ENCODE measurements at places on chromosomes 5 and 9. TPM values are rescaled to one million over a fixed set of nuclear protein-coding genes. Genes with fewer than 3 reads are reported as not detected.

Gene SAXO1
- not detected for total RNA-seq

Gene MYORG
- total RNA-seq = 0.13 TPM

Gene NR4A3
- total RNA-seq = 1.4 TPM

Gene ACSL6
- total RNA-seq = 0.11 TPM

Gene POU5F2
- total RNA-seq = 0.76 TPM

Gene FOXD4L5
- total RNA-seq = not detected

Gene TRIP13
- 19.5 TPM for total RNA-seq

Gene PCSK1
- 0.86 TPM for total RNA-seq

Gene MAP3K1
- 4.3 TPM for total RNA-seq

Gene CEL
- total RNA-seq = 0.22 TPM

Gene GKAP1
- not detected for total RNA-seq

Gene STKLD1
- 3.4 TPM for total RNA-seq

Gene PARP8
- 1.9 TPM for total RNA-seq

Gene ADAMTSL2
- total RNA-seq = 0.11 TPM

Gene TRAF1
- 0.38 TPM for total RNA-seq

Gene PCDHA7
- total RNA-seq = not detected

GRCh38 chr9:126317513-126317912 is 9.1 kb upstream of the MVB12B start:
- H3K27me3 ChIP-seq = no peaks in the 10 kb centered on the region
- no peak overlapping the region for H3K27ac ChIP-seq
- H3K36me3 ChIP-seq = no peaks in the 10 kb centered on the region
- H3K4me1 ChIP-seq = no peaks in the 10 kb centered on the region

DNA sequence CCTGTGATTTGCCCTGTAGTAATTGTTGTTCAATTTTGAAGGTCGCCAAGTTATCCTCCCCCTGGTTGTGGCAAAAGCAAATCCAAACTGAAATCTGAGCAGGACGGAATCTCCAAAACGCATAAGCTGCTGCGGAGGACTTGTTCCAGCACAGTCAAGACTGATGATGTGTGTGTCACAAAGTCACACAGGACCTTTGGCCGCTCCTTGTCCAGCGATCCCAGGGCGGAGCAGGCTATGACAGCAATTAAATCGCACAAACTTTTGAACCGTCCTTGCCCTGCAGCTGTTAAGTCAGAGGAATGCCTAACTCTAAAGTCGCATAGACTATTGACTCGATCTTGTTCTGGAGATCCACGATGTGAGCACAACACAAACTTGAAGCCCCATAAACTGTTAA is 128.4 kb downstream of the PARP8 start:
- no peaks in the 10 kb centered on the region for H3K27me3 ChIP-seq
- no peaks in the 10 kb centered on the region for H3K36me3 ChIP-seq

GRCh38 chr9:91781116-91781515 is 168.9 kb downstream of the ROR2 start:
- no peak overlapping the region for H3K4me3 ChIP-seq
- H3K27me3 ChIP-seq = no peaks in the 10 kb centered on the region
- DNase-seq = no peak
- no peaks in the 10 kb centered on the region for H3K36me3 ChIP-seq
- no peak overlapping the region for H3K27ac ChIP-seq

DNA sequence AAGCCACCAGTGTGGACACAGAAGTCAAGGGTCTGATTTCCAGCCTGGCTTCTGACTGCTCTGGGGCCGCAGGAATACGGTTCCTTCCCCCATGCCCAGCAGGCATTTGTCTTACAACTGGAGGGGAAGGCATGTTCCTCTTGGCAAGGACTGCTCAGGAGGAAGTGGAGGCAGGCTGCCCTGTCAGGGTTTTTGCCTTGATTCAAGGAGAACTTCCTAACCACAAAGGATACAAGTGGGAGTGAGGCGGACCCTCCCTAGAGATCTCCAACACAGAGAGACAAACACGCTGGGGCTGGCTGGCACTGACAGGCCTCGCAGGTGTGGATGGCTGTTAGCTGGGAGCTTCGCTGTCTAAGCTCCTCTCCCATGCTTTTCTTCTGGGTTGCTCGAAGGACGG is 19.1 kb downstream of the TGFBI start:
- H3K27me3 ChIP-seq = no peaks in the 10 kb centered on the region
- peaks cover 94% of the 10 kb centered on the region for H3K36me3 ChIP-seq
- no peak for DNase-seq
- peak overlapping the region; percentile 42 for H3K27ac ChIP-seq
- H3K4me1 ChIP-seq = peaks cover 14% of the 10 kb centered on the region
- H3K4me3 ChIP-seq = no peak overlapping the region

DNA sequence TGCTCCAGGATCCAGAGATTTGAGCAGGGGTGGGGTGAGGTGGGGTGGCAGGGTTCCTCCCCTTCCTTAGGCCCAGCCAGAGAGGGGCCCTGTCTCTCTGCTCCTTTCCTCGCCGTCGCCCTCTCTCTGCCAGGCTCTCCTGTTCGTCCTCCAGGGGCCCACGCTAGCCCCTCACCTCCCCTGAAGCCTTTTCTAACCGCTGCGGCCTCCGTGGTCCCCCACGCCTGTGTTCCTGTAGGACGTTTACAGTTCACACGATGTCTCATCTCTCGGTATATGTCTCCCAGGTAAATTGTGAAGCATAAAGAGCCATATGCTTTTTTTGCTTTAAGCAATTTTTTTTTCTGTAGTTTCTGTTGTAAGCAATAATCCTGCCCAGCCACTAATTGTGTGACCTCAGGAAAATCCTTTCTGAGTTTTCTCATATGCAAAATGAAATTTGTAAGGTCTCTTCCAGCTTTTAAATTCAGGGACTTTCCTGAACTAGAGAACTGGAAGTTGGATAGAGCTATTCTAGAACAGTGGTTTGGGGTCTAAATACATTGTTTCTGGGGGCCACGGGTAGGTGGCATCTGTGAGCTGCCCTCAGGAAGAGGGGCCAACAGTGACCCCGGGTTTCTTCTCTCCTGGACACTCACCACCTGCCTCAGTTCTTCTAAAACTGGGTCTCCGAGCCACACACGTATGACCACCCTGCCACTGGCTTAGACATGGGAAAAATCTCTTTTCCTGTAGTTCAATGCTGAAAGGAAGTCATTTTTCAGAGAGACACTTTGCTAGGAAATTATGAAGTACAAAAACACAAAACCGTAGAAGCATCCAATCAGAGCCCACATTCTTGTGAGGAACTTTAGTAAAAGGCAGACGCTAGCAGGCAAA is 50.2 kb upstream of the ZNF366 start:
- H3K4me1 ChIP-seq = peaks cover 10% of the 10 kb centered on the region
- no peak for DNase-seq
- H3K36me3 ChIP-seq = no peaks in the 10 kb centered on the region
- H3K27ac ChIP-seq = no peak overlapping the region
- H3K27me3 ChIP-seq = no peaks in the 10 kb centered on the region

- H3K4me1 ChIP-seq = peaks cover 16% of the 10 kb centered on the region
- no peaks in the 10 kb centered on the region for H3K27me3 ChIP-seq
- no peak overlapping the region for H3K4me3 ChIP-seq
Observed at GRCh38 chr5:31137676-31138075, 55.8 kb upstream of the CDH6 start.

DNA sequence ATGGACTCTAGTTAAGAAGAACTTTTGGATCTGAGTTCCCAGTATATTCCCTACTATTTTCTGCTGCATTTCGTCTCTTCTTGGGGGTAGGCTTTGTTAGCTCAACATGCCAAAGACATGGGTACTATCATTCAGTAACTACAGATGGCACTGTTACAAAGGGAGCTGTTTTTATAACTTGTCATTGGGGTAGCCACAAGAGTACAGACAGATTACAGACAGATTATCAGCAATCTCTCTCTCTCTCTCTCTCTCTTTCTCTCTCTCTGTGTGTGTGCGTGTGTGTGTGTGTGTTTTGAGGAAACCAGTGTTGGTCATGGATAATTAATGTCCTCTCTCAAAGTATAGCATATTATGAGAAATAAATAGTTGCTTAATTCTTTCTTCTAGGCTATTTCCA is 116.1 kb downstream of the WDR70 start:
- no peak overlapping the region for H3K4me3 ChIP-seq
- H3K4me1 ChIP-seq = peaks cover 24% of the 10 kb centered on the region
- H3K27me3 ChIP-seq = no peaks in the 10 kb centered on the region

DNA sequence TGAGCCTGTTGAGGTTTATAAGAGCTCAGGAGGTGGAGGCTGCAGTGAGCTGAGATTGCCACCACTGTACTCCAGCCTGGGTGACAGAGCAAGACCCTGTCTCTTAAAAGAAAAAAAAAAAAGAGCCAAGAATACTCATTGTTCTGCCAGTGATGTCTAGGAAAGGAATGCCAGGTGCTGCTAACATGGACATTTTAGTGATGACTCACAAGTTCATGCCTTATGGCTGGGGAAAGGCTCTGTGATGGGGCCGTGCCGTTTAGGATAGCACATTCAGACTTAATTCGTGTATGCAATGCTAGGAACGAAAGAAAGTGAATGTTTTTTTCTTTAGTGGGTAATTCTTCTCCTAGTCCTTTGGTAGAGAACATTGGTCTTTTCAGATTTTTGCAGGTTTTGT is 134.2 kb downstream of the ARHGAP26 start:
- no peaks in the 10 kb centered on the region for H3K36me3 ChIP-seq
- H3K27me3 ChIP-seq = no peaks in the 10 kb centered on the region
- no peak for DNase-seq
- no peak overlapping the region for H3K27ac ChIP-seq

DNA sequence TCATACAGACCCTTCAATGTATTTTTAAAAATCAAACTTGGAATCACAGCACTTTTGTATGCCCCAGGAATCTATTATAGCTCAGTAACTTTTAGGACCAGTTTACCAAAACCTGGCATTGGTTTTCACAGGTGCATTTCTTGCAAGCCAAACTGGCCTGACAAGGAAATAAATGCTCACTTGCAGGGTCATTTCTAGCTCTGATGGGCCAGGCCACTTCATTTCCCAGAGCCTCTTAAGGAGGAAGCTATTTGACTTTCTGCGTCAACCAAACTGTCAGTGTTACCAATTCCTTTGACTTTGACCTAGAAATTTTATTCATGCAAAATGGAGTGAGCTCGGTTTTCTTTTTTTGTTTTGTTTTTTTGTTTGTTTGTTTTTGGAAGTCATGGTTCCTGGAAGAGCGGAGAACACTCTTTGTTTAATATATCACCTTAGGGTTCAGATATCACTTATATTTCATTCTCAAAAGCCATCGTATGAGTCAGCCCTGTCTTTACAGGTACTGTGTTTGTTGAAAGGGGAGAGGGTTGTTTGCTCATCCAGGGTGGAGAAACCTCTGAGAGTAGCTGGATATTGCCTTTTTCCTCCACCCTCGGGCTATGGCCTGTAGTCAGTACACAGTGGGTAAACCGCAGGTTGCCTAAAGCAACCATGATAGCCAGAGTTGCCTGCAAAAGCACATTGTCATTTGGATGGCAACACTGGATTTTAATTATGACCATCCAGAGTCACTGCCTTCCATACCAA is 58.9 kb downstream of the GNA14 start:
- peaks cover 10% of the 10 kb centered on the region for H3K4me1 ChIP-seq
- no peaks in the 10 kb centered on the region for H3K27me3 ChIP-seq
- H3K4me3 ChIP-seq = no peak overlapping the region
- no peaks in the 10 kb centered on the region for H3K36me3 ChIP-seq
- no peak for DNase-seq
- no peak overlapping the region for H3K27ac ChIP-seq

GRCh38 chr5:51686622-51687021 is 303.4 kb downstream of the ISL1 start:
- no peak overlapping the region for H3K4me3 ChIP-seq
- DNase-seq = no peak

DNA sequence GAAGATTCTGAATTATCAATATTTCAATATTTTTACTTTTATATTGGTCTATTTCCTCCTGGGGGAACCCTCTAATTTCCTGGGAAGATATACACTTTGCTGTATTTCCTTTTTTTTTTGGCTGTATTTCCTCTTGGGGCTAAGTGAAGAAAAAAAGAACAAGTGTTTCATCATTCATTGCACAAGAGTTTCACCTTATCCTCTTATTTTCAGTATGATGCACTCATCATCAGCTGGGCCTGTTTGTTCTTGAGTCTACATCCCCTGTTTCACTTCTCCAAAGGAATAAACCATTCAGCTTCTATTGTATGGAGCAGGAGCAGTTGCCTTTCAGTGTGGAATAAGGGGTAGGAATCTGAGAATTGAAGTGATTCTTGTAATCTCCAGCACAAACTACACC is 210.8 kb downstream of the FAM170A start:
- H3K36me3 ChIP-seq = no peaks in the 10 kb centered on the region
- no peak overlapping the region for H3K4me3 ChIP-seq
- no peak overlapping the region for H3K27ac ChIP-seq

DNA sequence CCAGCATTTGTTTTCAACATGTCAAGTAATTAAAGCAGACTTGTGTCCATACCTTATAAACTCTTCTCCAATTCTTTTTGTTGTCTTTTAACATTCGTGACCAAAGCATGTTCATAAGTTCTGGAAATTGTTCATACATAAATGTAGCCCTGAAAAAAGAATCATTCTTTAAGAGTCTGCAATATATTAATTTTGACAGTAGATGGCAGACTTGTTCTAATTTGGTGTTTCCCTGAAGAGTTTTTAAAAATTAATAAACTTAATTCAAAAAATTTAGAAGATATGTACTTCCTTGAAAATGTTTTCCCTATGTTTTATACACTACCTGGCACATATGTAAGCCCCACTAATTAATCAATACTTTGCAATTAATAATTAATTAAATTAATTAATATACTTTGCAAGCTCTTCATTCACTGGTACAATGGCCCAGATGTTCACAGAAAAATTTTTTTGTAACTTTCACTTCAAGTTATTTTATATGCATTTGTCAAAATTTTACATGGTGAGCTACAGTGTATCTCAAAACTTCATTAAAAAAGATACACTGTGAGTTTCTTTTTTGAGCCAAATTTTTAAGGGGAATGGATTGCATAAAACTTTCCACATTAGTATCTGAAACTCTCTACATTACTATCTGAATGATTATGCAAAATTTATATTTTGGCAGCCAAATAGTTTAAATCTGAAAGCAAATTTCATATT is 42.1 kb downstream of the CLINT1 start:
- DNase-seq = peak; percentile 39
- H3K4me3 ChIP-seq = no peak overlapping the region
- H3K36me3 ChIP-seq = peaks cover 33% of the 10 kb centered on the region
- H3K27ac ChIP-seq = no peak overlapping the region
- H3K4me1 ChIP-seq = peaks cover 8% of the 10 kb centered on the region
- H3K27me3 ChIP-seq = no peaks in the 10 kb centered on the region

- no peak overlapping the region for H3K4me3 ChIP-seq
- H3K27ac ChIP-seq = no peak overlapping the region
- DNase-seq = peak; percentile 23
Observed at GRCh38 chr5:155953335-155953734, 373.6 kb upstream of the SGCD start.

GRCh38 chr9:113223963-113224362 is 2.6 kb downstream of the SLC31A1 start:
- no peaks in the 10 kb centered on the region for H3K27me3 ChIP-seq
- H3K4me1 ChIP-seq = peaks cover 40% of the 10 kb centered on the region
- peak; percentile 45 for DNase-seq
- peaks cover 13% of the 10 kb centered on the region for H3K36me3 ChIP-seq
- H3K4me3 ChIP-seq = peak overlapping the region; percentile 99

DNA sequence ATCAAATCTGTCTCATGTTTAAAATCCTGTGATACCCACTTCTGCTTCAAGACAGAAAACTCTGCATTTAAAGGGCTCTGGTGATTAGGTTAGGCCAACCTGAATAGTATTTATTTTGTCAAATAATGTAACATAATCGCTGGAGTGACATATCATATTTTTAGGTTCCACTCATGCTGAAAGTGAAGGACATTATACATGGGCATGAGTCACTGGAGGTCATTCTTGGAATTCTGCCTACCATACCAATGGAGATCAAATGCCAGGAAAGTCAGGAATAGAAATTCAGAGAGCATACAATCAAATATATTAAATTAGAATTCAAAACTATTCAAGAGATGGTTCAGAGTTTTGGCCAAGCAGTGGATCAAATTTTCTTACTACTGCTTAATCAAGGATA is 97.1 kb upstream of the PRSS3 start:
- no peaks in the 10 kb centered on the region for H3K4me1 ChIP-seq
- H3K4me3 ChIP-seq = no peak overlapping the region
- H3K27ac ChIP-seq = no peak overlapping the region
